ENCODE measurements at places on chromosomes 4 and X.

DNA sequence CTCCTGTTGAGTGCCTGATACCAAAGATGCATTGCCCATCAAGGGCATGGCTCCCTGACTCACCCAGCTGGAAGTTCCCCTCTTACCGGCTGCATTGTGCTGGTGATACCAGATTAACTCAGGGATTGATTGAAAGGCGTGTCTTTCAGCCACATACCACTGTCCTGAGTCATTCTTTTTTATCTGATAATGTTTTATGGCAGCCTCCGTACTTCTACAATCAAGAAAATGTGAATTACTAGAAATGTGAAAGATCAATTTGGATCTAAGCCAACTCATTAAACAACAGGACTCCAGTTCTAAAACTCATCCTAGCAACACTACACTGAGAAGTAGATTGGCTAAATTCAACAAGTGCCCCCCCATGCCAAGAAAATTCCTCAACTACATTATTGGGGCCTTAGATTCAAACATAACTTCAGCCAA lies 40.0 kb downstream of the TXK start:
- no peak for DNase-seq

DNA sequence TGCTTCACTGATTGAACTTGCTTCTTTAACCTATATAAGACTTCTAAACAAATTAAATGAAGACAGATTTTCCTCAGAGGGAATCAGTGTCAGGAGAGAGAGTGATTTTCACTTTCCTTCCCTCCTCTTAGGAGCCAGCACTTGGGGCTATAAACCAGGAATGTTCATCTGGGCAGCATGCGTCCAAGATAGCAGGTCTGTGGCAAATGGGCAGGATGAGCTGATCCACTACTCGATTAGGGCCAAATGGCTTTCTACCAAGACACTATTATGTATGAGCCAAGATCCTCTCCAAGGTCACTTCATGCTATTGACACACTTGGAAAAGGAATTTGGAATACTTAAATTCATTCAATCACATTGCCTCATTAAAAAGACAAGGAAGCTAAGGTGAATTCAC lies 203.9 kb upstream of the GRID2 start:
- DNase-seq = no peak

GRCh38 chrX:46398126-46398525 lies 147.1 kb downstream of the ZNF674 start:
- no peak for DNase-seq

DNA sequence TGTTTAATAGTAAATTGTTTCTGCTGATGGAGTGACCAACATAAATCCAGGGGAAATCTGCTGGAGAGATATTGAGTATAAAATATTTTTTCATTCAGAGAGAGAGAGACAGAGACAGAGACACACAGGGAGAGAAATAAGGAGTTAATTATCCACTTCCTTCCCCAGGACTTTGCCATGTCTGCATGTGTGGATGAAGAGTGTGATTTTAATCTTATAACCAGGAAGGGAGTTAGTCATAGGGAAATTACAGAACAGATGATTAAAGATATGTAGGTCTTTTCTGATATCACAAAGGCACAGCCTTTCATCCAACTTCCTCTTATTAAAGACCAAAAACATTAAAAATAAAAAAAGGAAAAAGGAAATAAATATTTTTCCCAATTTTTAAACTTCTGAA lies 526.3 kb downstream of the SPRY1 start:
- DNase-seq = no peak

- DNase-seq = no peak
Observed at GRCh38 chrX:2889045-2889605, 40.0 kb downstream of the ARSD start.
